Central memory CD8-positive, alpha-beta T cell (primary cell): ENCODE measurements at places on chromosomes 7 and 10.

- DNase-seq = no peak
Measured at GRCh38 chr10:79223091-79224048, 123.9 kb upstream of the PPIF start.

- DNase-seq = no peak
Measured at GRCh38 chr10:35324196-35324595, 12.1 kb upstream of the CCNY start.

DNA sequence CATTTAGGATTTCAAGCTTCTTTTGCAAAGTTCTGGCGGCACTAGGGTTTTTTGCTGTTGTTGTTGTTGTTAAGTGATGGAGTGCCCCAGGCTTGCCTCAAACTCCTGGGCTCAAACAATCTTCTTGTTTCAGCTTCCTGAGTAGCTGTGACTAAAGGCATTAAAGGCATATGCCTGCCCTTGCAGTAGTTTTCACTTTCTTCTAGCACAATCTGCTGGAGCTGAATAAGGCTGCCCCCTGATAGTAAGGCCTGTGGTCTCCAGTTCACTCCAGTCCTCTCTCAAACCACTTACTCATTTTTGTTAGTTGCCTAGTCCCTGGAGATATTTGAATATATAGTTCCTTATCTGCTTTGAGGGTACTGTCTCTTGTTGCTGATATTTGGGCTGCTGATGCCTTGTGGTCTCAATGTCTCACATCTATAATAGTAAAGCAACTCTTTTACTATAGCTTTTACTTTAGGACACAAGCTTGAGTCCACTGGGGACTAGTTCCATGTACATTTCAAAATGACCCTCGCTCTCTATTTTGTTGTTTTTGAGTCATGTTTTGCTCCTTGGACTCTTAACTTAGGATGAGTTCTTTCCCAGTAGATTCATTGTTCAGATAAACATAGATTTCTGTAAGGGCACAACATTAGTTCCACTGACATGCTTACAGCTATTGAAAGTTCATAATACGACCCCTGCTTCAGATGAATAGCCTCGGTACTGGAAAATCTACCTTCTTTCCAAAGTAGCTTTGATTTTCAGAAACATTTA, 25.5 kb downstream of the PHF14 start:
- no peak for DNase-seq

- no peak for DNase-seq
Measured at GRCh38 chr7:121529003-121529402, 132.9 kb upstream of the FAM3C start.

GRCh38 chr7:44393238-44394111, 68.1 kb upstream of the CAMK2B start:
- DNase-seq = no peak

DNA sequence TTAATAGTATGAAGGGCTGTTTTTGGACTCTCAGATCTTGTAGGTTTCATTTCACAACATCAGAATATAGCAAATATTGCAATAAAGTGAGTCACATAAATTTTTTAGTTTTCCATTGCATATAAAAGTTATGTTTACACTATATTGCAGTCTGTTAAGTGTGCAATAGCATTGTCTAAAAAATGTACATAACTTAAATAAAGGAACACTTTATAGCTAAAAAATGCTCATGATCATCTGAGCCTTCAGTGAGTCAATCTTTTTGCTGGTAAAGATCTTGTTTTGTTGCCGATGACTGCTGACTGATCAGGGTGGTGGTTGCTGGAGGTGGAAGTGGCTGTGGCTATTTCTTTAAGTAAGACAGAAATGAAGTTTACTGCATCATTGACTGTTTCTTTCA, 42.0 kb downstream of the ABCA13 start:
- no peak for DNase-seq

- no peak for DNase-seq
Measured at GRCh38 chr7:154672659-154673415, 330.1 kb downstream of the PAXIP1 start.

- no peak for DNase-seq
Measured at GRCh38 chr10:47143072-47143471, 156.9 kb upstream of the GDF10 start.

DNA sequence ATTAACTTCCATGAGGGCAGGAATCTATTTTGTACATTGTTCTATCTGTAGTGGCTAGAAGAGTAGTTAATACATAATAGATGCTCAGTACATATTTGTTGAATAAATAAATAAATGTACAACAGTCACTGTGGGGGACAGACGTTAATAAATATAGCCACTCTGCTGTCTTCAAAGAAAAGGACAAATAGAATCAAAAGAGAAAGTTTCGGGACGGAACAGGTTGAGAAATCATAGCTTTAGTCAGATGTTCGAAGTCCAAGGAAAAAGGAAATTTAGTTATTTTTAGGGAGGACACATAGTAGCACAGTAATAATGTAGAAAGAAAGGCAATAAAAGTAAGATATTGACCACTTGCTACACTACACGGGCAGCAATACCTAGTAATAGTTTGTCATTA, 861.4 kb downstream of the PCDH15 start:
- no peak for DNase-seq

DNA sequence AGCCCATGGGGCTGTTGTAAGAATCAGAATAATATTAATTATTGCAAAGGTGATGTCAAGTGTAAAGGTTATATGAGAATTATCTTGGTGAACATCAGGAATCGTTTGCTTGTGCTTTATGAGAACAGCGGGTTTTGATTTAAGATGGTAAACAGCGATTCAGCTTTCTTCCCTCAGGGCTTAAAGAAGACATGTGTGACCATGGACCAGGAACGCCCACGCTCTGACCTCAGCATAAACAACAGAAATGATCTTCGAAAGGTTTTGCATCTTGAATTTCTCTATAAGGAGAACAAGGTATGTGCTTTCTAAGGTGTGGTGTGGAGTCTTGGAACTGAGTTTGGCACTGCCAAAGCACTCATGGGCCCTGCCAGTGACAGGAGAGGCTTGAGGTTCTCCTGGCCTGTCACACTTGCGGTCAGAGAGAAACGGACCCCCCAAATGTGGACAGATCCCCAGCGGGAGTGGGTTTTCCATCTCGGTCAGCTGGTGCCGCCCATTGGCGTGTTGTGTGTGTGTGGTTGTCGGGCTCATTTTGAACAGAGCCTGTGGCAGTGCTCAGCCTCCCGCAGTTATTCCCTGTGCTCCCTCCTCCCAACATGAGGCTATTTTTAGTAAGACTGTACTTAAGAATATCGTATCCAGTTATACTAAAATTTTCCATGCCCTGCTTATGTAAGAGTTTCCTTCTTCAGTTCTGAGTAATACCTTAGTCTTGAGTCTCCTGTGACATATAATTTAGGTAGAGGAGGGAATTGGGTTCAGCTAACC, 7.2 kb downstream of the MINDY4 start:
- DNase-seq = no peak

GRCh38 chr7:123112833-123113232, 86.9 kb downstream of the SLC13A1 start:
- no peak for DNase-seq

- no peak for DNase-seq
Measured at GRCh38 chr7:36203071-36203790, 50.2 kb downstream of the EEPD1 start.

DNA sequence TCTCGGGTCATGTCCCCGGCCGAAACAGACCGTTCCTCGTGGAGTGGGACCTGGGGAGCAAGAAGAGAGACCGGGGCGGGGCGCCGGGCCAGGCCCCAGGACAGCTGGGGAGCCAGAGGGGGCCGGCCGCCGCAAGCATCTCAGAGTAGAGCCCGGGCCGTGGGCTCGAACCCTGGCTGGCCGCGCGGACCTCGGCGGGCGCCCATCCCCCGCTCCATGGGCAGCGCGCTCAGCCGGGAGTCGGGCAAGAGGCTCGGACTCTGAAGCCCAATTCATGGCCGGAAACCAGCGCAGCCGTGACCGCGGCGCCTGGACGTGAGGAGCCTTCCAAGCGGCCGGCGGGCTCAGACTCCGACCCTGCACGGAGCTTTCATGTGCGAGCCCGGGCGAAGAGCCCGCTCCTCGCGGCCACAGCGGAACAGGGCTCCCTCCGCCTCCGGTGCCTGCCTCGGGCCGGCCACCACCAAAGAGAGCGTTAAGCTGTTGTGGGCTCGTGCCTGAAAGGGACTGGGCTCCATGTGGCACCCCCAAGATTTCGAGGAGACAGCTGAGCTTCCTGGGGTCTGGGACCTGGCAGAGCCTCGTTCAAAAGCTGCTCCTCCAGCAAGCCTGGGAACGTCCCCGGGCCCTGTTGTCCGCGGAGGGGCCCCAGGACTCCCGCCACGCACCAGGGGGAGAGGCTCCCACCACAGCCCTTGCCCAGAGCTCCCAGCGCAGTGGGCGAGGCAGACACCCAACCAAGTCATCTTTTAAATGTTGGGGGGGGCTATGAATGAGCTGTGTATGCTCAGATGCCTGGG, 757 bp upstream of the GRID1 start:
- DNase-seq = no peak
